ENCODE measurements at places on chromosomes 4 and X. TPM values are rescaled to one million over a fixed set of nuclear protein-coding genes. Genes with fewer than 3 reads are reported as not detected.

The MFAP3L gene
- total RNA-seq, result 30.7 TPM

The GAGE12E gene
- total RNA-seq, result not detected

The FAM3A gene
- 40.3 TPM for total RNA-seq

The TBC1D1 gene
- total RNA-seq, result 48.0 TPM

The FGFBP2 gene
- total RNA-seq, result 129 TPM

The DIAPH2 gene
- 34.5 TPM for total RNA-seq

The IBSP gene
- not detected for total RNA-seq

The ZXDA gene
- total RNA-seq, result 8.8 TPM

The PNMA6F gene
- not detected for total RNA-seq

The NFXL1 gene
- total RNA-seq, result 19.3 TPM

The MND1 gene
- not detected for total RNA-seq

The TEX13C gene
- not detected for total RNA-seq

The PDLIM3 gene
- 9.8 TPM for total RNA-seq

The GYPE gene
- total RNA-seq, result 1.2 TPM

- DNase-seq, result peak; percentile 93
These were observed 685 bp upstream of the MORF4L2 start for GRCh38 chrX:103687073-103687695.

DNA sequence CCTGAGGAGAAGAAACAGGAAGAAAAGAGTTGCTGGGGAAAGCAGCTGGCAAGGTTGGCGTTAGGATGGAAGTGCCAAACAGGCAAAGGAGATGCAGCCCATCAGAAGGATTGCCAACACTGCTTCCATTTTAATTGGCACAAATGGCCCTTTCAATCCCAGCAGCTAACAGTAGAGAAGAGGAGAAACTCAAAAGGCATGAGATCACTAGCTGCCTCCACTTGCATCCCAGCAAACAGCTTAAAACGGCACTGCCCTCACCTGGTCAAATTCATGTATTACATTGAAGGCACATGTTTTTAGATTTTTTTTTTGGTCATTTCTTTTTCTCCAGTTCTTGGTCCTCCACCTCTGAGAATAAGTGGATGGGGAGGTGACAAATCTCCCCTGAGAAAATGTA, 14.9 kb upstream of the LOC101059915 start:
- no peak for DNase-seq

DNA sequence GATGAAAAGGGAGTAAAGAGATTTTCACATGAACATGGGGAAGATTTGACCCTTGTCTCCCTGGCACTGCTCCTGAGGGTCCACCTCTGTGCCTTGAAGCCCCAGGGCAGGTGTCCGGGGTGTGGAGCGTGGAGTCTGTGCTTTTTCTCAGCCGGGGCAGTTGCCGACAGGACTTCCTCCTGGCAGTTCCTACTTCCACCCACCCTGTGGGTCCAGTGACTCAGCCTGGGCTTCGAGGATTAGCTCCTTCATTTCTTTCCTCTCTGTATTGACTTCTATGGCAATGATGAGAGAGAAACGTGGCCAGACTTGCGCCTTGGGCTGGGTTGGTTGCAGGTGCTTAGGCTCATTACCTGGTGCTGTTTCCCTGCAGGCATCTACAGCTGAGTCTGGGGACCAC, 35.9 kb upstream of the CLCN4 start:
- DNase-seq, result no peak

GRCh38 chrX:16444353-16444752, 205.6 kb upstream of the S100G start:
- DNase-seq, result no peak

DNA sequence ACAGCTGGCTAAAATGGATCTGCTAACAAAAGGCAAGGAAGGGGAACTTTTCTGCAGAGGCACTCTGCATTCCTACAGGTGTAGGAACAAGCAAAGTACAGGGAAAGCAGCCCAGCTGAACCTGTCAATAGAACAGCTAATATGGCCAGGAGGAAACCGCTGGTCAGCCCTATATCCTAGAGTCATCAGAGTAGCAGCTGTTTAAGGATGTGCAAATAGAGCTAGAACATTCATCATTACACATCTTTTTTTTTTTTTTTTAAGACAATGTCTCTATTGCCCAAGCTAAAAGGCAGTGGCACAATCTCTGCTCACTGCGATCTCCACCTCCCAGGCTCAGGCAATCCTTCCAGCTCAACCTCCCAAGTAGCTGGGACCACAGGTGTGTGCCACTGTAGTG, 163.0 kb downstream of the BTC start:
- no peak for DNase-seq

- DNase-seq, result no peak
These were observed 369.5 kb upstream of the FAM241A start for GRCh38 chr4:111775556-111776297.

GRCh38 chr4:147760695-147761094, 28.8 kb downstream of the ARHGAP10 start:
- DNase-seq, result no peak

DNA sequence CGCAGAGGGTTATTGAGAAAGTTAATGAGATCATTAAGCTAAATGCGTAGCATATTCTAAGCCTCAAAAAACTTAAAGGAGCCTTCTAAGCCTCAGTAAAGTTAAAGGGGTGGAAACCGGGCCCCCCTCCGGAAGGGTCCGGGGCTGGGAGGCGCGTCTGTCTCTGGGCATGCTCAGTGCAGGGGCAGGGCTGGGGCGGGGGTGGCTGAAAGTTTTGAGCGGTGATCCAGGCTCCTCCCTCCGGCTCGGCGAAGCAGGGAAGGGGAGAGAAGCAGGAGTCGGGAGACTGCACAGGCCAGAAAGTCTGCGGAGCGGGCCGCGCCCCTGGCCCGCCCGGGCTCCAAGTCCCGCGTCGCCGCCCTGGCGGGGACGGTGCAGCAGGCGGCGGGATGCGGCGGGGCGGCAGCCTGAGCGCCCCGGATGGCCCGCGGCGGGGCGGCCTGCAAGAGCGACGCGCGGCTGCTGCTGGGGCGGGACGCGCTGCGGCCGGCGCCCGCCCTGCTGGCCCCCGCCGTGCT, at the start of gene EVC:
Gene EVC (plus strand): TSS at position 241 of the 518 bp plus-strand sequence. CDS start 180 bp downstream, at position 421.
- peak; percentile 94 for DNase-seq

- no peak for DNase-seq
These were observed 34.4 kb upstream of the ANXA3 start for GRCh38 chr4:78517050-78517652.

GRCh38 chr4:138305050-138305449, 62.9 kb upstream of the SLC7A11 start:
- no peak for DNase-seq

GRCh38 chrX:106588801-106589200, 23.0 kb upstream of the RADX start:
- DNase-seq, result no peak

GRCh38 chrX:76184276-76184675, 11.4 kb downstream of the PBDC1 start:
- no peak for DNase-seq

GRCh38 chr4:165758086-165758485, 115.0 kb upstream of the TLL1 start:
- no peak for DNase-seq

DNA sequence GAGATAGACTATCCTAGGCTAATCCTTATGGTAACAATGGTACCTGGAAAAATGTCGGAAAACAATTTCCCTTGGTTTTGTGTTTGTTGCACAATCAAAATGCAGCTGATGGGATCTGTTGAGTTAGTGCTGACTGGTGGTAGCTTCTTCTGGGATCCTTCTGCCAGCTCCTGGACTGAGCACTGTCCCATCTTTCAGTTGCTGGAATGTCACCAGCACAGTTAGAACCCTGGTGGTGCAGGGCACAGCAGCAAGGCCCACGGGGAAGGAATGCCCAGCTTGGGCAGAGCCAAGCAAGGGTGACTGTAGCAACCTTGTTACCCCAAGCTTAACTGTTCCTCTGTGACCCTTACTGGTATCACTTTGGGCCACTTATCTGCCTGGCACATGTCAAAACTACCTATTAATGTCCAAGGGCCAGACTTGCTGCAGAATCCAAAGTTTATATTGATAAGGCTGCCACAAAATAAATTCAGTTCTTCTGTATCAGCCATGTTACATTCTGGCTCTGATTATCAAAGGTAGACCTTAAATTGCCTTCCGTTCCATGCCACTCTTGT, 53.1 kb downstream of the GK start:
- DNase-seq, result no peak

GRCh38 chr4:185664481-185664880, 129.2 kb upstream of the PDLIM3 start:
- DNase-seq, result no peak

- DNase-seq, result no peak
These were observed 36.0 kb downstream of the ARHGAP6 start for GRCh38 chrX:11629593-11630211.

GRCh38 chr4:22493523-22493922, 22.3 kb downstream of the ADGRA3 start:
- DNase-seq, result no peak

- no peak for DNase-seq
These were observed 28.2 kb upstream of the PPP2R2C start for GRCh38 chr4:6500481-6501140.

GRCh38 chr4:139876337-139876941, 210.8 kb downstream of the MGST2 start:
- DNase-seq, result no peak

- DNase-seq, result no peak
These were observed 143.0 kb upstream of the GNPDA2 start for GRCh38 chr4:44869222-44869882.

GRCh38 chr4:182576601-182577289, 333.5 kb downstream of the TENM3 start:
- DNase-seq, result no peak

GRCh38 chr4:48538358-48538757, 48.3 kb downstream of the ZAR1 start:
- no peak for DNase-seq
